ENCODE measurements at places on chromosomes 13 and 19.
A peak's percentile ranks its signal among the peaks of the same experiment; 100 is the strongest.

GRCh38 chr13:48304143-48304876 is 759 bp downstream of the RB1 start:
- peak; percentile 15 for ATAC-seq

DNA sequence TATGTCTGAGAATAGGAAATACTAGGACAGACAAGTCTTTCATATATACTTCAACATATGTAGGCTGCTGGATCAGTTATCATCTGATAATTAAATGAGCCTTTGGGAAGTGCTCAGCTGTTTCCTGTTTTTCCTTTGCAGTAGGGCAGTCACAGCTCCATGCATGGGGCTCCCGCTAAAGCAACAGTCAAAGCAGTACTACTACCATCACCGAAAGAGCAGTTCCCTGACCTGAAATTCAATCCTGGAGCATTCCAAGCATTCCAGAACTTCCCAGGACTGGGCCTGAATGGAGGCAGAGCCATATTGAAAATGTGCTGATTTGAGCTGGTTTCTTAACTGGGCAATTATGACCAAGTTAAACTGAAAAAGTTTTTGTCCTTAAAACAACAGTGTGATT is 20.5 kb downstream of the MICU2 start:
- no peak for ATAC-seq

DNA sequence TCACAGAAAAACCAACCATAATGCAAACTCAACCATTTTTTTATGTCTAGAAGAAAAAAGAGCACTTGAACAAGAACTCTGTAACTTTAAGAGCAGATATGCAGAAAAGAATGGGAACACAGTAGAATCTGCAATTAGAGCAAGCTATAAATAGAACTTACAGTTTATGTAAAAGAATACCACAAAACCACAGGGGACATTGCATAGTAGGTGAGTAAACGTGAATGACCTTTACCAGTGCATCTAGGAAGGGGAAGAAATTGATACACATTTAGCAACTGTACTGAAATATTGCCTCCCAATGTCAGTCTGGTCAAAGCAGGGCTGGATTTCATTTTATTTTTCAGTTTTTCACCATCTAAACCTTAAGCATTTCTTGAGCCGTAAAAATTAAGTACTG is 242.2 kb upstream of the EDNRB start:
- ATAC-seq = no peak

DNA sequence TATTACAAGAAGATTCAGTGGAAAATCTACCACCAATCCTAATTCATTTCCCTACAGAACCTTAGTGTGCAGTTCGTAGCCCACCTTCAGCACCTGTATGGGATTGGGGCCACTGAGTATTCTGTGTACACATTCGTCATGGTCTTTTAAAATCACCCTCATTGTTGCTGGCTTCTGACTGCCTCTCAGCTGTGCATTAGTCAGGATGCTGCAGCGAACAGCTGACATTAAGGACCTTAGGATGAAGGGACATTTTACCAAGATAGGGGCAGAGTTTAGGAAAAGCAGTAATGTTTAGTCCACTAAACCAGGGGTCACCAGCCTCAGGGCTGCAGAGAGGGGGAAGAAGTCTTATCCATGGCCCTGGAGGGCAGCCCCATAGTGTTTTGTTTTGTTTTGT is 176.5 kb downstream of the COL4A1 start:
- no peak for ATAC-seq

GRCh38 chr13:90238413-90238812 is 1109.1 kb upstream of the MIR17HG start:
- no peak for ATAC-seq

GRCh38 chr13:39245688-39246087 is 207.4 kb downstream of the NHLRC3 start:
- no peak for ATAC-seq
